ENCODE measurements at places on chromosomes 3 and 15. TPM values are rescaled to one million over a fixed set of nuclear protein-coding genes. Genes with fewer than 3 reads are reported as not detected.

DNA sequence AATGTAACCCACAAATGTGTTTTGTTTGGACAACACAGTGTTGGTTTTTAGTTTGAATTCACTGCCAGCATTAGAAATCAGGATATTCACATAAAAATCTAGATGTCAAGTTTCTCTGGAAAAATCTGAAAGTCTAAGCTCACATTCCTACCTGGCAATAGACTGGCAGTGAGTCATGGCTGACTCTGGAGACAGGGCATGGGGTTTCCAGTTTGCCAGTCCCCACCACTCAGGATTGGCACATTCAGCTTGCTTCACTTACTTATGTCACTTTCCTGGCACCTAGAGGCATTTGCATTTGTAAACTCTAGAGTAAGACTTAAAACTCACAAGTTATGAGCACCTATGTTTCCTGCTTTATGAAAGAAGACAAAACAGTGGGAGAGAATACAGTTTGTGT, 19.1 kb upstream of the SEC61A1 start:
- DNase-seq, result no peak

HTR3E gene
- total RNA-seq, result not detected

DNA sequence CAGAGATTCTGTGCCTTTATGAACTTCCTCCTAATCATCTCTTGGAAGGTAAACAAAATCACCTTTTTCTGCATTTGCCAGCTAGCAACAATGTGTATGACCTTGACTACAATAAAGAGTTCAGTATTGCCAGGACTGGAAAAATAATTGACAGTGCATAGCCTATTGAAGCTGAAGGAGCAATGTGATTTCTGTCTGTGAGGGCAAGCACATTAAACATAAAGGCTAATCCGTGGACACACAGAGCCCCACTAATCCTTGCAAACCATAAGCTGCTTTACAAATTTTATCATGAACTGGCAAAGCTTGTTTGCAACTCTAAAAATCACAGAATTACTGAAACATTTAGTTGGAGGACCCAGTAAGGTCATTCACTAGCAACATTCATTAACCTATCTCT, 563.8 kb downstream of the PYDC2 start:
- DNase-seq, result no peak

DNA sequence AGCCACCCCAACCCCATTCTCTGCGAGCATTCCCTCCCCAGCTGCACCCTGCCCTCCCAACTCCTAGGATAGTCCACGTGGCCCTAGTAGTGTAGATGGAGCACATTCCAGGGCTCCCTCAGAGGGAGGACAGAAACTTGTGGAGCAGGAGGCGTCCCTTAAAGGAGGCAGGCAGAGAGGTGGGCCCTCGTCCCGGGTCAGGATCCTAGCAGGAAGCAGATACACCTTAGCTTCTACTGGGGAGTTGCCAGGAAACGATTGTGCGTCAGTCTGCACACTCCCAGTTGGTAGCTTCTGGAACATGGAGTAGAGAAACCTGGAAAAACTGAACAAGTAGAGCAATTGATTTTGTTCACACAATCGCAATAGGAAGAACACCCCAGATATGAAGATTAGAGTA, 43.9 kb upstream of the KLHL25 start:
- no peak for DNase-seq

DNA sequence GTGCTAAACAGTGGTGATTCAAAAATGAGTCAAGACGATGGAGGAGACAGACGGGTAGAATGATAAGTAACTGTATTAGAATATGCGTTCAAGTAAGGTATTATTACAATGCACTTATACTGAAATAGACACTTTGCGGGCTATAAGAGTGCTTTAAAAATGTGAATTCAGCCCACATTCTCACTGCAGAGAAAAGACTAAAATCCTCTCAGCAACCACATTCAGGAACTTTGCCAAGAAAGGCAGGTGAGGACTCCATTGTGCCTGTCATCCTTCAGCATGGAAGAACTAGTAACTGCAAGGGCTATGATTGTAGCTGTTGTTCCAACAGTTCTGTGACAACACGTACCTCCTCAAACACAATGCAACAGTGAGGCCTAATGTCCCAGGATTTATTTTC, 272.0 kb downstream of the RORA start:
- DNase-seq, result no peak

DNA sequence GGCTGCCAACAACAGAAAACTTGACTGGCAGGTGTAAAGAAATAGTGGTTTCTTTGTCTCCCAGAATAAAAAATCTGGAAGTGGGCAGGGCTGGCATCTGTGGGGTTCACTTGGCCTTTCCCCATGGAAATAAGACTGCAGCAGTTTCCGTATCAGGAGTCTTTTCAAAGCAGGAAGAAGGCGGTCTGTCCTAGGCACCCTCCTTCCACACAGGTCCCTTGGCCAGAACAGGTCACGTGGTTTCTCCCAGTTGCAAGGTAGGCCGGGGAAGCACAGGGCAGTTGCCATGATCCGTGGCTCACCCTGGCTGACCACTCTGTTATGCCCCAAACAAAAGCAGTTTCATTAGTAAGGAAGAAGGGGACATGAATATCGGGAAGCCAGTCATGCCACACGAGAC, 45.4 kb downstream of the ZDHHC19 start:
- DNase-seq, result no peak

Measured in glutamatergic neuron (in vitro differentiated cells).